Frontal cortex (tissue), 4 donors: ENCODE measurements at places on chromosomes 16 and 17. TPM values are rescaled to one million over a fixed set of nuclear protein-coding genes. Genes with fewer than 3 reads are reported as not detected.

Gene SRL
- total RNA-seq, result under 0.01 TPM

Gene KRTAP17-1
- total RNA-seq, result not detected

Gene NIP7
- total RNA-seq, result 13.0 TPM

Gene STH
- 2.0 TPM for total RNA-seq

Gene ADGRG3
- not detected for total RNA-seq

Gene MEFV
- under 0.01 TPM for total RNA-seq

Gene GPR139
- 2.4 TPM for total RNA-seq

Gene COQ9
- 26.1 TPM for total RNA-seq

Gene KRT24
- not detected for total RNA-seq

Gene DPEP3
- total RNA-seq, result not detected

Gene KRT12
- not detected for total RNA-seq

Gene CALB2
- 19.2 TPM for total RNA-seq

Gene GP1BA
- not detected for total RNA-seq

Gene CHD9NB
- total RNA-seq, result 0.41 TPM

Gene OTOP3
- not detected for total RNA-seq

Gene CFAP97D1
- not detected for total RNA-seq

Gene GFAP
- 155 TPM for total RNA-seq

Gene CCL1
- not detected for total RNA-seq

Gene PRSS27
- total RNA-seq, result 1.6 TPM

Gene MYL11
- total RNA-seq, result not detected

Gene KRTAP16-1
- not detected for total RNA-seq

Gene SLFN11
- total RNA-seq, result 2.9 TPM

Gene CCL14
- total RNA-seq, result not detected

Gene SLC47A1
- total RNA-seq, result 4.9 TPM

Gene GDPD1
- 54.2 TPM for total RNA-seq
